Fibroblast of skin of back (primary cell): ENCODE measurements at places on chromosomes 16 and 17.

DNA sequence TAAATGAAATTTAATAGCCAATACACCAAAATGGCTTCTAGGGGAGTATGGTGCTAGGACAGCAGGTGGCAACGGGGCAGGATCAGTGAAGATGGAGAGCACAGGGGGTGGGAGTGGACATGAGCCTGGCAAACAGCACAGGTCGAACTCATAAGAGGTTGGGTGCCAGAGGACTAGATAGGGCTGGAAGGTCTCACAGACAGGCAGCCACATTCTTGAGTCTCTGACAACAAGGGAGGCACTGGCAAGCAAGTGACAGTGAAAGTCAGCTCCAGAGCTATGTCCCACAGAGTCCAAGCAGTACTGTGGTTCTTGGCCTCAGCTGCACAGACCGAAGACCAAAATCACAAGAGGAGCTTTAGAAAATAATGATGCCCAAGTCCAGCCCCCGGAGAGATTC is 61.2 kb downstream of the USP31 start:
- no peak for DNase-seq

DNA sequence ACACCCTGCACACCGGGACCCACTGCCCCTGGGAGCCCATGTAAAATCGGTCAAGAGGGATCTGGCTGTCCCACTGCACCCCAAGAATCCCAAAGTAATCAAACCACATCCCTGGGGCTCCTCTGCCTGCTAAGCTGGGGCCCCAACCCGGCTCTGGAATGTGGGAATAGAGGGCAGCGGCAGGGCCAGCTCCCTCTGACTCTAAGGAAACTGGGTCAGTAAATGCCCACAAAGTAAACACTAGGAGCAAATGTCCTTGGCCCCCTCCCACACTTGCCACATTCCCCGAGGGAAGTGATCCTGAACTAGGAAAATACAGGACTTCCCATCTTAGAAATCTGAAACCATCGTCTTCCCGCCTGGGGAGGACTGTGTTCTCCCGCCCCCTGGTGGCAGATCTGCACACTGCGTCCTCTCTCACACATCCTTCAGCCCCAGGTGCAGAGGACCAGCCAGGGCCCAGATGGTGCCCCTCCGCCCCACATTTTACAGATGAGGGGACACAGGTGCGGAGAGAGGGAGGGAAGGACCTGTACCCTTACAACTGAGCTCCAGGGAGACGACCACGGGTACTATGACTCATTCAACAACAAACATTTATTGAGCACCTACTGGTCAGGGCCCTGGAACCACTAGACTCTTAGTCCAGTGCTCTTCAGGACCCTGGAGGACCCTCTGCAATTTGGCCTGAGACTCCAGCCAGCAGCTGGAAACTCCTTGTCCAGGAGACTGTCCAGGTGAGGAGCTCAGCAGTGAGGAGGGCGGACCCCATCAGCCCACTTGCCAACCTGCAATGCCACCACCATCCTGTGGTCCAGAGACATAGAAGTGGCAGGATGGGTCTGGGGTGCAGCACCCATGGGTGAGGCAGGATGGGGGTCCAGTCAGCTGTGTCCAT is 10.1 kb downstream of the P3H4 start:
- peak; percentile 72 for DNase-seq

- no peak for DNase-seq
These were observed 64.6 kb downstream of the RTN4RL1 start for GRCh38 chr17:1960545-1960912.

GRCh38 chr16:67260426-67261063 is 11.8 kb downstream of the SLC9A5 start:
- peak; percentile 57 for DNase-seq

DNA sequence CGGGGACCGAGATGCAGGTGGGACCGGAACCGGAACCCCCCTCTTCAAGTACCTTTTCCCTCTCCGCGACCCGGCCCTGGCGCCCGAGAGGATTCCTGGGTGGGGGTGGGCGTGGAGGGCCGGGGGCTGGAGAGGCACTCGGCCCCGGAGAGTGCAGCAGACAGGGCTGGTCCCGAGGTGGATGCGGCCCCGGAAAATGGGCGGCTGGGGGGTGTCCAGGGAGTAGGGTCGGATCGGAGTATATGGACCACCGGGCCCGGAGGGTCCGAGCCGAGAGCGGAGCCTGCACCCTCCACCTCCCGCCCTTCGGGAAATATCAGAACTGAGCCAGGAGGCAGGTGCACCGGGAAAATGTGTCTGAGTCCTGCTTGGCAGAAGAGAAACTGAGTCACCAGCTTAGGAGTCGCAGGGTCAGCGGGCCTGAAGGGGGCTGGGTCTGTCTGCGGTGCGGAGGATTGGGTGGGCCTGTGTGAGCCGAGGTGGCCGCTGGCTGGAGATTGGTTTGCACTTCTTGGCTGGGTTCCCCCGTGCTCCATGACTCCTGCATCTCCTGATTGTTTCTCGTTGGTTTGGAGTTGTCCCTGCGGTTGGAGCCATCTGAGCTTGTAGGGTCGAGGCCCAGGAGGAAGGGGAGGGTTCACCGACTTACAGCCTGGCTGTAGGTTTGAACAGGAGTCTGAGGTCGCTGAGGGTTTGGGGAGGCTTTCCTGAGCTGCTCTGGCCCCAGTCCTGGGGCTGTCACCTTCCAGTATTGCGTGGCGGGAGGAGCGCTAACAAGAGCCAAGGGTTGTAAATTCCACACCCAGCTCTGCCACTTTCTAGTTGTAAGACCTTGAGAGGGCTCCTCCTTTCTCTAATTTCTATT is 518 bp downstream of the SH2B1 start:
- DNase-seq: peak; percentile 22

DNA sequence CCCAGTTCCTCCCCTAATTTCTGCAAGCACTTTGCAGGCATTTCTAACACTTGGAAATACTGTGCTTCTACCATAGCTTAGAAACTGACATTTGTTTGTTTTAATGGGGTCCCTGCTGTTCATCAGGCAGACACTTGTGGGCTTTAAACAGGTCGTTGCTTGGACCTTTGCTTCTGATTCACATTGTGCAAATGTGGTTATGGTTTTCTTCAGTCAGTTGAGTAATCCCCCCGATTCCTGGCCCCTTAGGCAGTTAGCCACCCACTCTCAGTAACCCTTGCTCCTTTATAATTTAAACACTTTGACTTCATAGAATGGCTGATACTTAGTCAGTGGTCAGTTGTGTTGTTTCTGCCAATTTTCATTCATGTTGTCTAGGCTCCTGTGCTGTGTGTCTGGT is 39.4 kb downstream of the SLC47A1 start:
- DNase-seq: no peak

DNA sequence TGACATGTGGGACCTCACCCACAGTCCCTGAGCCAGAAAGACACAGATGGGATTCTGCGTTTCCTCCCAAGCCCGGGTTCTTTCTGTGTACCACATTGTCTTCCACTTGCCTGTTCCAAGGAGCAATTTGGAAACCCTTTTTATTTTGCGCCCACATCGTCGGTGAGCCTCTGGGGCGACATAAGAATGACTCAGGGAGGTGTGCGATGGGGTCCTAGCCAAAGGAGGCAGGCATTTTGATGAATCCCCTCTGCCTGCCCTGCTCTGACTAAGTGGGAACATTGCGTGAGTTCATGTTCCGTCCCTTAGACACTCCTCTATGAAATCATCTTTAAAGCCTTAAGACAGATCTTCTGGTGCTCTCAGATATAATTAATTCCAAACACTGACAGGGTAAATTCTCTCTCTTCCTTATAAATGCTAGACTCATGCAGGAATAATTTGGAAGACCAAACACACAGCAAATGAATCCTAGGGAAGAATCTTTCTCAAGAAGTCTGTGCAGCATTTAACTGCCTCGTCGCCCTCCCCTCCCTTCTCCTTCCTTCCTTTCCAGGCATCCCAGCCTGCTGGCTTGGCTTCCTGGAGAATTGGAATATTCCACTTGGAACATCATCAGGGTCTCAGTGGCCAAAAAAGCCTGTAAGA is 52.7 kb upstream of the FOXF1 start:
- DNase-seq: peak; percentile 63

DNA sequence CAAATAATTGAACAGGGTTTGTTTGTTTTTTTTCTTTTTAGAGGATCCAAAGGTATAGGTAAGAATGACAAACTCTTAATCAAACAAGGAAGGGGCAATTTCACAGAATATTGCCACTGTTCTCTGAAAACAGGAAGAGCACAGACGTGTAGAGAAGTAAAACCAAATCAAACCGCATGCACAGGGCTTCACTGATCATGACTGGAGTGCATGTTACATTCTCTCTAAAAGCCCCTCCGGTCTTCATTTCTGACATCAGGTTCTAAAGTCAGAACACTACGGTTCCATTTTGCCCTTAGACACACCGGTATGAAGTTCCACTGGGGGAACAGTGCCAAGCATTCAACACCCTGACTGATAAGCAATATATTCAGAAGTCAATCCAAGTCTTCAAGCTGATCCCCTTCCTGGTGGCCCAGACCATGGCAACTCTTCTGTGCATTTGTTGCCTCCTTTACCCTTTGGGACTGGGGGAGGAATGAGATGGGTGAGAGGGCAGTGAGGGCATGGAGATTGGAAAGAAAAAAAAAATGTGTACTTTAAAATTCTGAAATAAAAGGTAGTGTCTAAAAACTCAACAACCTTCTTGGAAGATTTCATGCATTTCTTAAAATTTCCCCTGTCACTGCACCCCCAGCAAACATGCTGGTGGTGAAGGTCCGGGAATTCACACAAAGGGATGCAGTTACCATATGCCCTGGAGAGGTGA is 1.4 kb downstream of the MMD start:
- DNase-seq: no peak
